ENCODE measurements at places on chromosomes 6 and 20.

DNA sequence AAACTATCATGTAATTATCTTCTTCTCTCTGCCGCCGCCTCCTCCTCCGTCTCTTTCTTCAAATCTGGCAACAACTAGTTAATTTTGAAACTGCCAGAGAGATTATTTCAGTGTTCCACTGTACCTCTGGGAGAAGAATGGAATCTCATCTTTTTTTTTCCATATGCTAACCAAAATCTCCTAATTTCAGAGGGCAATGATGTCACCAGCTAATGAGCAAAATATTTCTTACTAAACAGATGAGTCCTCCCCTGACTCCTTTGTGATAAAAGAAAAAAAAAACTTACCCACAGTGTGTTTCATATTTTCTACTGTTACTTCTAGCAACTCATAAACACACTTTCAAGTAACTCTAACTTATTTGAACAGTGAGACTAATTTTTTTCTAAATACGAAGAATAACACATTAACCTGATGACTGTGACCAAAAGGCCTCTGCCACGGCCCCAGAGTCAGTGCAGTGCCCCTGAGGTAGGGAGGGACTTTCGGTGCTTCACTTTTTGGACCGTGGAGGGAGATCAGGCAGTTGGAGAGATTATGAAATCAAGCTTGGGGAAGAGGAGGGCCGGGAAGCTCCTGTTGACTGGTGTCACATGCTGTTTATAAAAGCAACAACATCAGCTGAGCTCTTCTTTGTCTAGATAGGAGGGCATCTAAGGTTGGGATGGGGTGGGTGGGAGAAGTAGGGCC lies 159.6 kb downstream of the SASH1 start:
- no peak for DNase-seq

- DNase-seq = no peak
Measured at GRCh38 chr6:36122495-36123269, 7.6 kb upstream of the MAPK13 start.

- DNase-seq = peak; percentile 49
Measured at GRCh38 chr6:89148016-89148750, 2.3 kb downstream of the PM20D2 start.

- no peak for DNase-seq
Measured at GRCh38 chr6:148817689-148818088, 70.9 kb downstream of the UST start.

DNA sequence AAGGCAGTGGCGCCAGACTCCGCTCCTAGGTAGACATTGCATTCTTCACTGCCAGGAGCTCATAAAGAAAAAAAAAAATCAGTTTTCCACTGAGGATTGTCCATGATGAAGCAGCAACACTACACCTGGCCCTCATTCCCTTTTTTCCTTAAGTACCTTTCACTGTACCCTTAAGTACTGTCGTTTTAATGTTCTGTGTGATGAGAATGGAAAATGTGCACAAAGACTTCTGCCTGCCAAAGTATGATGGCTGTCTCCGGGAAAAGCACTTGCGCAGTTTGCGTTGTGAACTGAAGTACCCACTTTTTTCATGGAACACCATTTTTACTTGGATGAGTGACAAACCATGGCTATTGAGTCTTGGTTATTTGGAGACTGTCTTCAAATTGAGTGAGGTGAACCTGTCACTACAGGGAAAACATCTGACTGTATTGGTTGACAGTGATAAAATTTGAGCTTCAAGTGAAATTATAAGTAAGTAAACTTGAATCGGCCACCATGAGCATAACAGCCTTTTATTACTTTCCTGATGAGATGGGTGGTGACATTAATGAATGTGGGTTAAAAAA lies 104.8 kb downstream of the NCOA3 start:
- no peak for DNase-seq

GRCh38 chr6:52904562-52905279 lies 4.8 kb downstream of the GSTA3 start:
- no peak for DNase-seq

GRCh38 chr6:56046576-56046975 lies 171.2 kb upstream of the BMP5 start:
- DNase-seq = no peak

- no peak for DNase-seq
Measured at GRCh38 chr20:47055699-47056369, 161.2 kb downstream of the EYA2 start.

GRCh38 chr6:113185299-113185698 lies 671.8 kb upstream of the MARCKS start:
- no peak for DNase-seq

DNA sequence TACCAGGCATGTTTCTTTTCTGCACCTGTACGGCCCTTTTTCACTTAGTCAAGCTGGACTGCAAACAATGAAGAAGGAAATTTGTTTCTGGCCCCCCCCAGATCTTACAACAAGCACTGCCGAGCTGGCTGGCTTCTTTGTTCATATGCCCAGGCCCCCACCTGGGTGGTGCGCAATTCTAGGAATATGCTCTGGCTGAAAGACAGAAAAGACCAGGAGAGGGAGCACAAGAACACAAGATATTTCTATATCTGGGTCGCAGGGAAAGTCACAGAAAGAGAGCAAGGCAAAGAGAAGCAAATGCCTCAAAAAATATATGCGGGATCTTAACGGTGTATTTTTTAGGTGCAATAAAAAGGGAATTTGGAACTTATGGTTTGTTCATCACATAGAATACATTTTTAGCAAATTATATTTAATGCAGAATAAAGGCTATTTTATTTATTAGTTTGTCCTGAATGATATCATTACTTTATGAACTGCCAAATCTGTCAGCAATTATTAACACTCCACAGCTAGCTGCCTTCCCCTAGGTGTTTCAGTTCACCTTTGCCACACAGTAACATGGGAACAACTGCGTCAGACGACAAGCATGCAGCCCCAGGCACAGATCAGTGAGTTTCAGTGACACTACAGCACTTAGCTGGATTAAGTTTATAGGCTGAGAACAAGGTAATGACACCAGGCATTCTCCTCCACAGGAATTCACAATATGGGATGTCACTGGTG lies 76.5 kb downstream of the GJA10 start:
- DNase-seq = no peak

DNA sequence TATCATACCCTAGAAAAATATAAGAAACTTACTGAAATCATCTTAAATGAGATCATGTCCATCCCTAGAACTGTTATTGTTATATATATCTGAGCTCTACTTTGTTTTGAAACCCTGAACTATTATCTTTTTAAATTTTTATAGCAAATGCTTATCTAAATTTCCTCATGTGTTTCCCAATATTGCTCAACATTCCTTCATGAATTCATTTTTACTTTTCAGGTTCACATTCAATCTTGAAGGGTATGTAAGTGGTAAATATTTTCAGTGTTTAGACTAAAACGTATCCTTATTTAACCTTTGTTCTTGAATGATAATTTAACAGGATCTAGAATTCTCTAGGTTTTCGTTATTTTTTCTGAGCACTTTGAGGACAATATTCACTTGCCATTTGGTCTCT lies 23.9 kb downstream of the PDE7B start:
- no peak for DNase-seq

DNA sequence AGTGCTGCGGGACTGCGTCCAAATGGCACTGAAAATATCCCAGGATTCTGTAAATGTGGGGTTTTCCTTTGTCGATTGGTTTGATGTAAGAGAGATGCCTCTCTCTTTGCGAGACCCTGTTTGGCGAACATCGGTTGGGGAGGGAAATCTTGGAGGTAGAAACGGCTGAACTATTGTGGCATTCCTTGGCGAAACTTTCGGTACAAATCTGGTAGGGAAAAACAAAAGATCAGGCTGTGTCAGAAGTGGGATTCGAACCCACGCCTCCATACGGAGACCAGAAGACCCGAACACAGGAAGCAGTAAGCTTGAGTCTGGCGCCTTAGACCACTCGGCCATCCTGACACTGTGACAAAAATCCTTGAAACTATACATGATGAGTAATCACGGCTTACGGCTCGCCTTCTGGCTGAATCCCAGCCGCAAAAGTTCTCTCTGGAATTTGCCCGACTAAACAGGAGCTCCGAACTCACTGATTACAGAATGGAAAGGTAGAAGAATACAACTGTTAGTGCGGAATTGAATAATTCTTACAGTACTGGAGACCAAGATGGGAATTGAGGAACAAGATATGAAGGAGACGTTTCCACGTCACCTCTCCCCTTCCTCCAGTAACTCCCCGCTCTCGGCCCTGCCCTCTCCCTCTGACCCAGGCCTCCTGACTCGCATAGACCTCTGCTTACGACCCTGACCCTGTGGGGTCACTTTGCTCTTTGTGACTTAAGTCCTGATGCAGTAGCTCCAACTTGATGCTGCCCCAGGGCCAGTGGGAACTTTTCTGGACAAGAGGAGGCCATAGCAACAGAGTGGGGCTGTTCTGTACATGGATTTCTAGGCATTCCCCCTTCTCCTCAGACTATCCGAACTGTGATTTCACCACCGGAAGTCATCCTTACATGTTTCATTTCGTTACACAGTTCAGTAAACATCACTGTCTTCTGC lies 132.8 kb upstream of the ZNF184 start:
- DNase-seq = no peak

DNA sequence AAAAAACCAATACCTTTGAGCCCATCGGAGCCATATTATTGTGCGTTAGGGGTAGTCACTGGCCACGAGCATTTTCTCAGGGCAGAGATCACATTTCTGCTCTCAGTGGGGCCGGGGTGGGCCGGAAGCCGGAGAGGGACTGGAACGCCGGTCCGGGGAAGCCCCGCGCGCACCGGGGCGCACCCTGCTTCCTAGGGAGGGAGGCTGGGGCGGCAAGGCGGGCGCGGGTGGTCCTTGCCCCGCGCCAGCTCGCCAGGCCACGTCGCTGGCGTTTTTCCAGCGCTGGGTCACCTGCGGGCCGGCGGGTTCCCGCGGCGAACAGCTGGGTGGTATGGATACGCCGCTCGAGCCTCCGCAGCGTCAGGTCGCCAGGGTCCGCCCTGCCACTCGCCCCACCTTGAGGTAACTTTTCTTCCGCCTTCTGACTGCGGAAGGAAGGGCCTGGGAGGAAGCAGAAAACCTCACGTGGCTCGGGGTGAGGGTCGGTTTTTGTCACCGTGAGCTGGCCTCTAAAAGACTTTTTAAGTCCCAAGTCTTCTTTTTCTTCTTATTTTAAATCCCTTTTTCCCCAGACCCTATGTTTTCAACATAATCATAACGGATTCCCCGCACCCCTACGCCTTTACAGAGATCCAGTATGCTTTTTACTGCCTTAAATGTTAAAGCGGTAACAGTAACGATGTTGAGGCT lies 2.7 kb upstream of the EEF1A1 start:
- DNase-seq = peak; percentile 77

DNA sequence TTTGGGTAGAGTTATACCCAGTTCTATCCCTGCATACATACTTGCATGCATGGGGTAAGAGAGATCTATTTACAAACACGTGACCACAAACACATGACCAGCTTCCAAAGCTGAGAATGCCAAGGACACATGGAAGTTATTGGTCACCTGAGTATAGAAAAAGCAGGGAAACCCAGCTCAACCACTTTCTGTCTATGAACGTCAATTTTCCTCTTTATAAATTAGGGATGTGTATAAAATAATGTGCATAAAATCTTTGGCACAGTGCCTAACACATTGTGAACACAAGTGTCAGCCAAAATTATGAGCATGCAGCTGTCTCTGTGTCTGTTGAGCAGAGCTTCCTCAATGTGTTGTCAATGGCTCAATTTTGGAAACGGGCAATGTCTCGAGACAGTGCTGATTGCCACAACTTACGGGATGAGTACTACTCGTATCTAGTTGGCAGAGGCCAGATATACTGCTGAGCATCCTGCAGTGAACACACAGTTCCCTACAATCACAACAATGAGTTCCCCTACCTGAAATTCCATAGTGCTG lies 44.9 kb downstream of the TPD52L1 start:
- no peak for DNase-seq

GRCh38 chr6:17365961-17366360 lies 27.4 kb upstream of the CAP2 start:
- DNase-seq = no peak

- DNase-seq = no peak
Measured at GRCh38 chr20:32125506-32125905, 16.0 kb downstream of the TM9SF4 start.

DNA sequence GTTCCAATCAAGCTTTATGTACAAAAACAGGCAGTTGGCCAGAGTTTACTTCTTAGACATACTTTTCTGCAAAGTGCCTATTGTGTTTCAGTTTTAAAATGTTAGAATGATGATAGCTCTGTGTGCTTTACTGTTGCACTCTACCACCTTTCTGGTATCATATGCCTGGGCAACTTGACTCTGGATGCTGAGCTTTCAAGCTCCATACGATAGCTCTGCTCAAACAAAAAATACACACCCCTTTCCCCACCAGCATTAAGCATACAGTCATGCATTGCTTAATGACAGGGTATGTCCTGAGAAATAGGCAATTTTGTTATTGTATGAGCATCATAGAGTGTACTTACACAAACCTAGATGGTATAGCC lies 123.1 kb downstream of the RCAN2 start:
- no peak for DNase-seq

DNA sequence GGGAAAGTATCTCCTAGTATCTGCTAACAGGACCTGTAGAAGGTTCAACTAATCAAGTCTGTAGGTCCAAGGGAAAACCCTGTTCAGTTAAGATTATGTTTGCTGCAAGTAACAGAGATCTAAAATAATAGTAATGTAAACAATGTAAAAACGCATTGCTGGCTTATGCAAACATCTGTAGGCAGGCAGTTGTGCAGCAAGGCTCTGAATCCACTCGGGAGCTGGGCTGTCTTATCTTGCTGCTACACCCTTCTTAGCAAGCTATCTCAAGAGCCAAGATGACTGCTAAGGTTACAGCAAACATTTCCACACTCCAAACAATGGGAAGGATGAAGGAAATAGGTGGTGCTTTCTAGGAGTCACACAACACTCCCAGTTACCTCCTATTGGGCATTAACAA lies 397.3 kb upstream of the NRSN1 start:
- DNase-seq = no peak

DNA sequence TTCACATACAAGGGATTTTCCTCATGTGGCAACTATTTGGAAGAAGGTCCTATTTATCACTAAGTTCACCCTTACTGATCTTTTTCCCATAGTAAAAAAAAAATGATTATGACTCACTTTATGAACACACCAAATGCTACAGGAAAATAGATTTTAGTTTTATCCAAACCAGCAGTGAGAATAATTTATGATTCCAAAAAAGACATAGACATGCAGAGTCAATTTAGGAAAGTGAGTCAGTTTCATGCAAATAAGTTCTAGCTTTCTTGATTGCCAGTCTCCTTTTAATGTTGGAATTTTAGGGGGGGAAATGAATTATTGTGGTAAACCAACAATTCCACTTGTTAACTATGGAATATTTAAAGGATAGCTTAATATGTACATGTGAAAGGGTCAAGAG lies 64.0 kb upstream of the RNF146 start:
- no peak for DNase-seq

DNA sequence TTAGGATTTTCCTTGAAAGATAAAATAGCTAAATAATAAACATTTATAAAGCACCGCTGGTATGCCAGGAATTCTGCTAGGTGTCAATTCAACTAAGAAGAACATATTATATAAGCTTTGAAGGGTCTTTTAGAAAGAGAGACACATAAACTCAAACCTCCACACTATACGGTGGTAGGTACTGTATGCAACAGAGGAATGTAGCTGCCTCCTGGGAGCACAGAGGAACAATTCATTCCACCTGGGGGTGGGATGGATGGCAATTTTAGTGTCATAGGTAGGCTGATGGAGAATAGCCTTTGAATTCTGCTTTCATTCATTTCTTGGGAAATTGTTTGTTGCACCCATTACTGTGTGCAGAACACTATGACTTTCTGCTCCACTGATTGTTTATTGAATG lies 447.1 kb upstream of the MAP3K7 start:
- no peak for DNase-seq

Measured in stimulated activated CD4-positive, alpha-beta T cell treated with anti-CD3 and anti-CD28 coated beads, Interleukin-4, amount 100 ng/mL, for 4 hours (primary cell).